ENCODE measurements at places on chromosomes 4 and X.
A peak's percentile ranks its signal among the peaks of the same experiment; 100 is the strongest.

- DNase-seq = no peak
These were observed 8.2 kb downstream of the ATP11C start for GRCh38 chrX:139924696-139925095.

DNA sequence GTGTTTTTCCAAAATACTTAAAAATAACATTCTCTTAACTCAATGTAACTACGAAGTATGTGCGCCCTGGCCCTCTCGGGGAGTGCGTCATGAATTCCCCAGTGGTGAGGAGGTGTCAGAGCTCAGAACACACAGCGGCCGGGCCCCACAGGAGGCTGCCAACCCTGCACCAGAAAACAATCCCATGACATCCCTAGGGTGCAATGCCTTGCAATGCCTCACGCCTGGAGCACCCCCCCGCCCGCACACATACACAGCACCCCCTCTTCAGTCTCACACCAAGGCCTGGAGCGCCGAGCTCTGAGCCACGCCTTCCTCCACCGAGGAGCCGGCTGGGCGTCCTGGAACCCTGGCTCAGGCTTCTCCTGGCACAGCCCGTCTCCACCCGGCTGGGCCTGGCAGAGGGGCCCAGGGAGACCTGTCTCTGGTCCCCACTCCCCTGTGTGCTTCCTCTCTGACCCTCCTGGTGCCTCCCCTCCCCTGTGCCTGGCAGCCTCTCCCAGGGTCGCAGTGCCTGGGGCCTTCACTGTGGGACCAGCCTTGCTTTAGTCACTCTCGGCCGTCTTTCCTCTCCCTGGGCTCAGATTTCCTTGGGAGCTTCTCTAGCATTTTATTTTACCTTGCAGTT lies 108.2 kb upstream of the ADRA2C start:
- peak; percentile 59 for DNase-seq

GRCh38 chrX:150544222-150544787 lies 24.1 kb upstream of the MTM1 start:
- peak; percentile 46 for DNase-seq

DNA sequence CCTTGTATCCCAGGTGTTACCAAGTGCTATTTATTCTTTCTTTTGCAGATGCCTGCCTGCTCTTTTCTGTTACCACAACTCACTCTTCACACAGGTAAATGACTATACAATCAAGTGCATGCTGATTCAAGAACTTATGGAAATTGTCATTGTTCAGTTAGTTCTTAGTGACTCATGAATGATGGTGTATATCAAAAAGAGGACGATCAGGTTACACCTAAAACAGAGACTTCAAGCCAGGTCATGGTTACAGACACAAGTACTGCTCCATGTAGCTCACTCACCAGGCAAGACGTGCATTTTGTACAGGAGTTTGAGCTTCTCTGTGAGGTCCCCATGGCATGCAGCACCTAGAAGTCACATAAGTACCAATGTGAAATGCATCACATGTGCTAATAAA lies 59.3 kb upstream of the UCP1 start:
- DNase-seq = no peak

- DNase-seq = no peak
These were observed 271.4 kb downstream of the PTTG2 start for GRCh38 chr4:38231626-38232025.

- peak; percentile 52 for DNase-seq
These were observed 1.3 kb downstream of the SLC6A8 start for GRCh38 chrX:153688911-153689590.

GRCh38 chr4:56261027-56261426 lies 126.3 kb downstream of the AASDH start:
- no peak for DNase-seq

- no peak for DNase-seq
These were observed 328.4 kb upstream of the SPANXN1 start for GRCh38 chrX:144918936-144919335.

DNA sequence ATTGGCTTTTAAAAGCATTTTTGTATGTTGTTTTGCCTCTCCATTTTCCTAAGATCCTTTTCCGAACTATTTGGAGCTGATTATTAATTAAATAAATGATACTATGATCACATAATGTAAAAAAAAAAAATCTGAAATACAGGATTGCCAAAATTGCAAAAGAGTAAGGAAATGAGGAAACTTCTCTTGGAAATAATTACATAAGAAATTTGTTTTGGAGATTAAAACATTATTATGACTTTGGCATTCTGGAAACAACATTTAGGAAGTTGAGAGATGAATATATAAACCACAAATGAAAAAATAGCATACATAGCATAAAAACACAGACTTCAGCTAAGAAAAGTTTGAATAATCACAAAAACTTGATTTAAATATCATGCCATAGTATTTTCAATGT lies 33.5 kb downstream of the PF4 start:
- DNase-seq = no peak

GRCh38 chr4:83631066-83631465 lies 95.2 kb downstream of the GPAT3 start:
- DNase-seq = no peak

All from right cardiac atrium (tissue), 5 donors.